ENCODE measurements at places on chromosomes 6 and 20. TPM values are rescaled to one million over a fixed set of nuclear protein-coding genes. Genes with fewer than 3 reads are reported as not detected.

The SRXN1 gene
- total RNA-seq = 11.5 TPM

The CALHM6 gene
- 10.3 TPM for total RNA-seq

The KCNG1 gene
- not detected for total RNA-seq

DNA sequence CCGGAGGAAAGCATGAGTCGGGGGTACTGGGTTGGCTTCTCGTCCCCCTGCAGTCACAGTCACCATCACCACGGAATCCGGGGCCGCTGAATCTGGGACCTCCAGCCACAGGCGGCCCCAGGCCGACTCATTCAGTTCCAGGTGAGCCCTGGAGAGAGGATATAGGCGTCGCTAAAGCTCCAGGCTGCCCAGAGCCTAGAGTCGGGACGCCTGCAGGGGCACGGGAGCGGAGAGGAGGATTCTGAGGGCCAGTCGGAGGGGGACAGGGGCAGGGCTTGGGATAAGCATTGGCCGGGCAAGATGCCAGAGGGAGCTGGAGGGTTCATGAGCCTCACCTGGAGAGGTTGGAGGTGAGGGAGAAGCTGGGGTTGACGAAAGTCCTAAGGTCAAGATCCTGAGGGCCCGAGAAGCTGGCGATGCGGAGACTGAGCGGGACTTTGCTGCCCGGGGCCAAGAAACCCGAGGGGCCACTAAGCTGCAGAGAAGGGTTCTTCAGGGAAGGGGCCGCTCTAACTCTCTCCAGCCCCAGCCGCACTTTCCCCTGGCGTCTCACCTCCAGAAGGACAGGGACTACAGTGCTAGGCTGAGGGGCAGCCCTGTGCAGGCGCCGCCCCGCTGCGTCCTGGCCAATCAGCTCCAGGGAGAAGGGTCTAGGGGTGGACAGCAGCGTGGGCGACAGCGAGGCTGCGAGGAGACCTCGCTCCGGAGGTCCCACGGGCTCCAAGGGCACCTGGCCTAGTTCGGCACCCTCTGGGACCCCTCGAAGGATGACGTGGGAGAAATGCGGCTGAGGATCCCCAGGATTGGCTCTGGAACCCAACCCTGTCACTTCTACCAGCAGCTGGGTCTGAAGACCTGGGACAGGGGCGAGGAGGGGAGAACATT is 3.7 kb downstream of the SAPCD1 start:
- no peaks in the 10 kb centered on the region for H3K27me3 ChIP-seq
- peak overlapping the region; percentile 13 for H3K27ac ChIP-seq
- DNase-seq = no peak
- no peak overlapping the region for H3K4me3 ChIP-seq

GRCh38 chr6:73580247-73581149 is 59.7 kb upstream of the EEF1A1 start:
- no peaks in the 10 kb centered on the region for H3K27me3 ChIP-seq
- H3K27ac ChIP-seq = peak overlapping the region; percentile 85
- H3K36me3 ChIP-seq = peaks cover 6% of the 10 kb centered on the region

Measured in activated CD4-positive, alpha-beta T cell treated with anti-CD3 and anti-CD28 coated beads, Interleukin-2, amount 10 ng/mL, durations not matched to agents 7 days and 5 days (primary cell).